Tibial artery (tissue), 4 donors: ENCODE measurements at places on chromosomes 1 and 21.

GRCh38 chr1:154182344-154183045, 9.4 kb downstream of the TPM3 start:
- DNase-seq: peak; percentile 73

DNA sequence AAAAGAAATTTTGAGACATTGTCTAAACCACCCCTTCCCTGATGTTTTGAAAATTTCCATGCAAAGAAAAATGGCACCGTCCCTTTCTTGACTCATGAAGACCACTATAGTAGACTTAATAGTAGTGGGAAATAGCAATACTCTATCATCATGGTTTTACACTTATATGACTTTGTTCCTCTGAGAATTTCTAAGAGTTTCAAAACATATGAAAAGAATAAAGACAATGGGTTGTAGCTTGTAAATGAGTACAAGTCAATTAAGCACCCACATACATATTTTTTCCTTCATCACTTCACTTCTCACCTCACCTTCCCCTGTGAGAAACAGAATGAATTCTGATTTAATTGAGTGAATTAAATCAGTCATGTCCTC, 151.7 kb downstream of the LYPLAL1 start:
- DNase-seq: no peak

DNA sequence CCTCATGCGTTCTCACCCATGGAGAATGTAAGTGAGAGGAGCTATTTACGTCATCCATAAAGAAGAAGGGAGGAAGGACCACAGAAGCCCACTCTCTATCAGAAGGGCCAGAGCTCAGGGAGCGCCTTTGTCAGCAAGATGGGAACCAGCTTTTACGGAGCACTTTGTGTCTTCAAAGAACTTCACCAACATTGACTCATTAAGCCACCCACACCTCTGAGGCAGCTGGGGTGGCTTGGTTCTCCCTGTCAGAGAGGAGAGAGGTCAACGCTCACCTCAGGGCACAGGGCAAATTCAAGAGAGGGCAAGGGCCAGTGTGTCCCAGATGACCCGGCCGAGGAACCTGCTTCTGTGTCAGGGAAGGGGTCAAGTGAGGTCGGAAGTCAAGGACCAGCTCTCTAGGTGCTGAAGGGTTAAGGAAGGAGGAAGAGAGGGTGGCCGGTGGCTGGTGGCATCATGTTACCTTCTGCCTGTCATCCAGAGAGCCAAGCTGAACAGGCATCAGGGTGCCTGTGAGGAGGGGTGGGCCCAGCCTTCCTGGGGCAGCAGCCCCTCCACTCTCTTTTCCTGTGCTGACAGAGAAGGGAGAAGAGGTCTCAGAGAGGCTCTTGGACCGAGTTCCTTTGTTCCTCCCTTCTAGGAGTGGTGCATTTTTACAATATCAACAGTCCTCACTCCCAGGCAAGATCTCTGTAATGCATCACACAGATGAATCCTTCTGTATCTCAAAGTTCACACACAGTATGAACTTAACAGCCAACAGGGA, 109.0 kb downstream of the ETS2 start:
- DNase-seq: no peak

DNA sequence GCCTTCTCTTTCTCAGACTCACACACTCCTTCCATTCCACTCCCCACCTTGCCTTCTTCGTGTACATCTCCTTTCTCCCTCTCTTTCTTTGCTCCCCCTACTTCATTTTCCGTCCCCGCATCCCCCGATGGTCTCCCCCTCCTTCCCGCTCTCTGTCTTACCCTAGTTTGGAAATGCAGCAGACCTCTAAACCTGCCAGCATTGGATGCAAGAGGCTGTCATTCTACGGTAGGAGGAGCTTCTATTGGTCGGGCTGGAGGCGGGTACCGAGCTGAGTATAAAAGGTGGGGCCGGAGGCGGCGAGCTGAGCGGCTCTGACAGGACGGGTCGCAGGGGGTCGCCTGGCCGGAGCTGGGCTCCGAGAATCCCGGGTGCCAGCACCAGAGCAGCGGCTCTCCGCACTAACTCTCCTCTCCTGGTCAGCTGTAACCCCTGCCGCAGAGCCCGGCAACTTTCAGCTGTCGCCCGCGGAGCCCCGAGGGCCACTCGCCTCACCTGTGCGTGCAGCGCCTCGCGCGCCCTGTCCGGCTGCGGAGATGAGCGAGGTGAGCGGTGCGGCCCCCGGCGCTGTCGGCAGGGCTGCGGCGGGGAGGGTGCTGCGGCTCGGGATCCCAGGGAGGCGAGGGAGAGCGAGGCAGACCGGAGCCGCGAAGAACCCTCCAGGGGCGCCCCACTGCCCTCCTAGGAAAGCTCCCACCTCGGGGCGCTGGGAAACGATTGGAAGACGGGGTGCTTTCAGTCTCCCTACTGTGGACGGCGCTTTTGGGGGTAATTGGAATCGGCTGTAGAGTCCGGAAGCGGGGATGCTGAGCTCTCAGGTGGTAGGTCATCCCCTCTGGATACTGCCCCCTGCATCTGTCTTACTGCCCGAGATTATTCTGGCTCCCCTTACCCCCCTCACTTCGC, at the start of gene PCP4L1:
Gene PCP4L1 (plus strand): TSS at position 307 of the 906 bp plus-strand sequence. CDS start 230 bp downstream, at position 537.
- DNase-seq: peak; percentile 29

DNA sequence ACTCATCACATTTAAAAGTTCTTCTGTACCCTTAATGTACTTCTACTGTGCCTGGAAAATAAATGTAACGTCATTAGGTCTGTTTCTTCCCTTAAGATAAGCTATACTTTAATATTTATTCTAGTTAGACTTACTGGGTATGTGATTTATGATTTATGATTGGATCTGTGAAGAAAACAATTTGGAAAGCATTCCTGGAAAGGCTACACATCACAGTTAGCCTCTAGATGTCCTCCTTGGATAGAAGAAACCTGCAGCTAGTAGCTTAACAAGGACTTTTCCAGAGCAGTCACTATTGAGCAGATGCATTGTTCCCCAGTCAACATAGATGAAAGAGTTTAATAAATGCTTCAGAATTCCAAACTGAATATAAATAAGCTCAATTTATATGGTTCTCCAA, 22.2 kb upstream of the ABL2 start:
- DNase-seq: no peak

DNA sequence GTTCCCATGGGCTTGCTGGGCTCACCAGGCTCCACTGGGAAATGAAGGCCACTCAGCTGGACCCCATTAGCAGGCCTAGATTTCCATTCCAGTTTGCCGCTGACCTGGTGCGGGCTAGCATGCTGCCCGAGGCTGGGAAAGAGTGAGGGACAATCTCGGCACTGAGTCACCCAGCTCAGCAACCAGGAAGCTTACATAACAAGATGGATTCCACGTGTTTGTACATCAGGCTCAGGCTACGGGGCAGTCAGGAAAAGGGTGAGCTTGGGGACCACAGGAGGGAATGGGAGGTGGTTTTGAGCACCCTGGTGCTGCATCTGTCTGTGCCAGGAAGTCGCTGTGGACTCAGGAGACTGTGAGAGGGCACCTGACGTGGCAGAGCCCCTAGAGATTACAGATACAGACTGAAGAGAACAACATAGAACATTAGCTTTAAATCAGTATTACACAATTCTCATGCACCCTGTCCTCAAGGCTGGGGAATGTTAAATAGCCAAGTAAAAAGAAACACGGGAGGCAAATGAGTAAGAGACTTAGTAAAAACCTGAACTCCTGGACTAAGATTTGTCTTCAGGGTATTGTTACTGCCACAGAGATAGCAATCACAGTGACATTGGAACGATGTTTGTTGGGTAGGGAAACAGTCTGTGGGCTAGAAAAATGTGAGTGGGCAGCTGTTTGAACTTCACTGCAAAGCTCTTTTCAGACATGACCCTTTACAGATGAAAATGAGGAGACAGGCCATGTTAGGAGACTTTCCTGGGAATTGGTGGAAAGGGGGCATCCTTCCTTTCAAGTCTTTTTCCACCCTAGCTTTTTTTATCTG, 51.1 kb downstream of the GLUL start:
- DNase-seq: no peak

DNA sequence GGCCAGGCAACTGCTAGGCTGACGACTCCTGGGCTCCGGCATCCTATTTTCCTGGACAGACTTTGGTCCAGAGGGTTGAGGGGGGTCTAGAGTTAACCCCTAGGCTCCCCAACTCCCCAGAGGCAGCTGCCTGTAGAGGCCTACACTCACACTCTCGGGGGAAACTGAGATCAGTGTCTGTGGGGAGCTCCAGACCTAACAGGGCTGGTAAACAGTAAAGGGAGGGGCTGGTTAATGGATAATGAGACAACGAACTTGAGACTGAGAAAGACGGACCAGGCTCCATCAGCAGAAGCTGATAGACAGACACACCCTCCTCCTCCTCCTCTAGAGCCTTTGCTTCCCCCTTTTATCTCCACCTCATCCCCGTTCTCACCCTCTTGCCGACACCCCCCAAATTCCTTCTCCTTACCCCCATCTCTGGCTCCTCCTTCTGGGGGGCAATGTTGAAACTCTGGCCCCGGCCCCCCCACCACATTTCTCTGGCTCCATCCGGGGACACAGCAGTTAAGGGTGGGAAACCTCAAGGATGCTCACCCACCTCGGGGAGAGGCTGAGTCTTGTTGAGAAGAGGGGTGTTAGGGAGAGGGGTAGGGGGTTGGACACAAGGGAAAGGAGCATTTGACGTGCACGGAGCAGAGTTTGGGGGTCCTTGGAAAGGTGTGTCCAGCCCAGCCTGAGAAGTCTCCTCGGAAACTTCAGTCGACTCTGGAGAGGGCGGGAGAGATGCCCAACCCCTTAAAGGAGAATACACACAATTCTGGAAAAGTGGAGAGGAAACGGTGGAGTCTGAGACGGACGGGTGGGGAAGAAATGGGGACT, at the start of gene MTMR11:
Gene MTMR11 (minus strand): TSS at position 710 of the 822 bp plus-strand sequence. CDS start 232 bp downstream, at position 478.
- DNase-seq: peak; percentile 78

DNA sequence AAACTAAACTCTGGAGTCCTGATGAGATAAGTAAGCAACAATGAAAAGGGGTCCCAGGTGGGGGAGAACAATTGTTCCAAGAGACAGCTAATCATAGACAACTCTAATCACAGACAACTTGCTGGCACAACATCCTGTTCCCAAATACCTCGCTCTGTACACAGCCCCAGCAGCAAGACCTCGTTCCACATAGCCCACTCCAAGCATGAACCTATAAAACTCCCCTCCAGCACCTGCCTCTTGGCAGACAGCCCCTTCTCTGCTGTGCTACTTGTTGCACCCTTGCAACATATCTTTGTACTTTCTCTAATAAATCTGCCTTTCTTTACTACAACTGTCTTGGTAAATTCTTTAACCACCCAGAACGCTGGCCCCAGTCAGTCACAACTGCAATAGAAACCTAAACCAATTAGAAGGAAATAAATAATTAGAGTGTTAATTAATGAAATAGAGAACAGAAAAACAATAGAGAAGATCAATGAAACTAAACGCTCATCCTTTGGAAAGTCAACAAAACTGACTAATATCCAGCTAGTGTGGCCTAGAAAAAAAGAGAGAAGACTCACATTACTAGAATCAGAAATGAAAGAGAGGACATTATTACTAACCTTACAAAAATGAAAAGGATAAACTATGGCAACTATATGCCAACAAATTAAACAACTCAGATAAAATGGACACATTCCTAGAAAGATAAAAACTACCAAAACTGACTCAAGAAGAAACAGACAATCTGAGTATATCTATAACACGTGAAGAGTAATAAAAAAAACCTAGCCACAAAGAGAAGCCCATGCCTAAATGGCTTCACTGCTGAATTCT, 36.1 kb downstream of the LRRC40 start:
- no peak for DNase-seq

DNA sequence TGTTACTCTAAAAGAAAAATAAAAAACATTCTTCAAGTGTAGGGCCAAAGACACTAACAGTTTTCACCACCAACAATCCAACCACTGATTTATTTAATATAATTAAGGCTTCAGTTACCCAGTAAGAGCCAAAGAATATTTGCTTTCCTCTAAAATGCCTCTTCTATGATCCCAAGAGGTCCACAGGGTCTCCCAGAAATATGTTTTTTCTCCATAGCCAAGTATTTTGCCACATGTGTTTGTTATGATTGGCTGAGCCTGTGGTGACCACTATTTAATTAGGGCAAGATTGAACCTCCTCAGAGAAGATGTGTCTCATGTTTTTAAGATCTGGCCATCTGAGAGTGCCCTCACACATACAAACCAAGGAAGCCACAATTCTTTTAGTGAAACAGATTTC, 135.9 kb downstream of the TPR start:
- DNase-seq: peak; percentile 29

GRCh38 chr21:44724926-44725325, 13.6 kb upstream of the TSPEAR start:
- no peak for DNase-seq

- DNase-seq: no peak
These were observed 323.1 kb upstream of the NFIA start for GRCh38 chr1:60759291-60759690.

DNA sequence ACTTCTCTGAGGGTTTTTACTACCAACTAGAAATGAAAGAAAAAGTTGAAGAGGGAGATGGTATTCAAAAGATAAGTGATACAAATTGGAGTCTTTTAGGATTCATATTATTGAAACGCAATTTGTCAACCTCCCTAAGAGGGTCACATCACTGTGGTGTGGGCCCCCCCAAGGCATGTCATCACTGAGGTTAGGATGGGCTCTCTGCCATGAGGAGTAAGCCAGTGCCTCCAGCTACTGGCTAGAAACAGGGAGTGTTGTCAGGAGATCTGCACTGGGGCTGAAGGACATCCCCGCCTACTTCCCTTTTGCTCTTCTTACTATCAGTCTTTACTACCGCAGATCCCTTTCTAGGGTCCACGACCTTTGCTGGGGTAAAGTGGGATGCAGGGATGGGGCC, 25.9 kb downstream of the ITSN1 start:
- DNase-seq: no peak

DNA sequence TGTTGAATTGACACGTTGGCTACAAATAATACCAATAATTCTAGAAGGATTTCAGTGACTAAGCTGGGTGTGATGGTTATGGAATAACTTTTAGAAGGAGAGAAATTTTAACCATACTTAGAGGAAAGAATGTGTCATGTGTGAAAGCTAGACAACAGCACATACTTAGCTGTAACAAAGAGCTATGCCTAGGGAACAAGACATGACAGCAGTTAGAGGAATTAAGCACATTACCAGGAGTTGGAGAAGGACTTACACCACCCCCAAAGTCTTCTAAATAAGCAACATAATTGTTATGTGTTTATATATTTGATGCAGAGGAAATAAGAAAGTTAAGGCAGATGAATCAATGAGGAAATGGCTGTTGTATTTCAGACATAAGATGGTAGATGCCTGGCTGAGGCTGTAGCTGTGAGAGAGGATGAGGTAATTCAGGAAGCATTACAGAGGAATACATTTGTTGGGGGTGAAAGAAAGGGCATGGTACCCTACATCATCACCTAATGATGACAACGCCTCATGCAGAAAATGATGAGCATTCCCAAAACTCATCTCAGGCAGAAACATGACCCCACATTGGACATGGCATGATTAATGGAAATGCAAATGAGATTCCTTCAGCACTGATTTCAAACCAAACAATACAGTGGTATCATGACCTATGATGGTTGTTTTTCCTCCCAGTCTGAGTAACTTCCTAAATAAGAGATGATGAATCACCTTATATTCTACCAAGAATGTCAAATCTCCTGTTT, 211.5 kb downstream of the LHX8 start:
- DNase-seq: no peak

- no peak for DNase-seq
These were observed 466.8 kb downstream of the KIF26B start for GRCh38 chr1:245621589-245621988.

GRCh38 chr21:21196087-21196486, 197.9 kb downstream of the NCAM2 start:
- DNase-seq: no peak

GRCh38 chr1:243459059-243459458, 203.2 kb downstream of the SDCCAG8 start:
- no peak for DNase-seq

- DNase-seq: no peak
These were observed 40.9 kb downstream of the PTGFRN start for GRCh38 chr1:116950517-116951199.
